ENCODE measurements at places on chromosomes 7 and 10.

DNA sequence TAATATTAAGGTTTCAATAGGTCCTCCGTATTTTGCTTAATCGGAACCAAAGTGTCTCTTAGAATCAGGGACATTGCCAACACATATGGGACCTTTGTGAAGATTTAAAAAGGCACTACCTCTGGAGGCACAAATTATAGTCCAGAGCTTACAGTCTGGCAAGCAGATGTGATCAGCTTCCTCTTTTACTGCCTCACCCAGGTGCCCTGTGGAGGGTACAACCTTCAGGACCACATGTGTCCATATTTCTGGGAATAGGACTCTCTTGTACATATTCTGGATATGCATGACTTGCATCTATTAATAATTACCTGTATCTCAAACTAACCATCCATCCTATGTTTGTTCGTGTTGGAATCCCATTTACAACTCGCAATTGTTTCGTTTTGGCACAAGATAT, 60.0 kb downstream of the HGF start:
- no peak overlapping the region for H3K27ac ChIP-seq
- no peaks in the 10 kb centered on the region for H3K27me3 ChIP-seq
- no peaks in the 10 kb centered on the region for H3K4me1 ChIP-seq

DNA sequence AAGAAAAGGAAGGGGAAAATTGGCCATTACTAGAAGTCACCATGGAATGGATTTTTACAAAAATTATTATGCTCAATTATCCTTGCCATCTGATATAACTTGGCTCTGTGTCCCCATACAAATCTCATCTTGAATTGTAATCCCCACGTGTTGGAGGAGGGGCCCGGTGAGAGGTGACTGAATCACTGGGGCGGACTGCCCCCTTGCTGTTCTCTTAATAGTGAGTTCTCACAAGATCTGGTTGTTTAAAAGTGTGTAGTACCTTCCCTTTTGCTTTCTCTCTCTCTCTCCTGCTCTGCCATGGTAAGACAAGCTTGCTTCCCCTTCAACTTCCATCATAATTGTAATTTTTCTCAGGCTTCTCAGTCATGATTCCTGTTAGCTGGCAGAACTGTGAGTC, 1023.6 kb downstream of the XPNPEP1 start:
- no peaks in the 10 kb centered on the region for H3K4me1 ChIP-seq
- H3K4me3 ChIP-seq: no peak overlapping the region
- DNase-seq: no peak
- H3K36me3 ChIP-seq: no peaks in the 10 kb centered on the region

GRCh38 chr10:97336006-97336405, 1.5 kb upstream of the FRAT2 start:
- peak overlapping the region; percentile 41 for H3K4me3 ChIP-seq
- no peak for DNase-seq
- no peak overlapping the region for H3K27ac ChIP-seq
- H3K27me3 ChIP-seq: peaks cover 23% of the 10 kb centered on the region

DNA sequence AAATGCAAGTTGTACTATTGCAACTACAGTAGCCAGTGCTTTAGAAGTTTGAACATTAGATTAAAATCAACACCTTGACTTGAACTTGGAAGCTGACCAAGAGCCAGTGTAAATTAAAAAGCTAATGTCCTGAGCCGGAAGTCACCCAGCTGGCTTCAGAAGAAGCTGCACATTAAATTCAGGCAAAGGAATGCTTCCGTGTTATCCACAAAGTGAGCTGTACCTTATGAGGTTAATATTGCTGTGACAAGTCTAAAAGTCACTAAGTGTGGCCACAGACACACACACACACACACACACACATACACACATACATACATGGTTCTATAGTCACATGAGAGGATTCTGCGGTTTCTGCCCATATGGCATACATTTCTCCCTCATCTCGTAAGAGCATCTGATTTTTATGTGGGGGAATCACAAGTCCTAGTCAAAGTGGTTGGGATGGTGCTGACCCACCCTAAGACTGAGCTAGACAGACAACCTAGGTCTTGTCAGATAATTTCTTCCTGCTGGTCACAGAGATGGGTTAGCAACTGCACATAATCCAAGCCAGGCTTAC, 612.9 kb downstream of the SORCS1 start:
- H3K36me3 ChIP-seq: no peaks in the 10 kb centered on the region
- H3K27ac ChIP-seq: no peak overlapping the region
- H3K4me3 ChIP-seq: no peak overlapping the region
- H3K4me1 ChIP-seq: no peaks in the 10 kb centered on the region
- no peak for DNase-seq
- no peaks in the 10 kb centered on the region for H3K27me3 ChIP-seq

All from activated CD8-positive, alpha-beta memory T cell treated with anti-CD3 and anti-CD28 coated beads, Interleukin-2, amount 10 ng/mL, durations not matched to agents 7 days and 5 days (primary cell).